ENCODE measurements at places on chromosomes 1 and 21.

DNA sequence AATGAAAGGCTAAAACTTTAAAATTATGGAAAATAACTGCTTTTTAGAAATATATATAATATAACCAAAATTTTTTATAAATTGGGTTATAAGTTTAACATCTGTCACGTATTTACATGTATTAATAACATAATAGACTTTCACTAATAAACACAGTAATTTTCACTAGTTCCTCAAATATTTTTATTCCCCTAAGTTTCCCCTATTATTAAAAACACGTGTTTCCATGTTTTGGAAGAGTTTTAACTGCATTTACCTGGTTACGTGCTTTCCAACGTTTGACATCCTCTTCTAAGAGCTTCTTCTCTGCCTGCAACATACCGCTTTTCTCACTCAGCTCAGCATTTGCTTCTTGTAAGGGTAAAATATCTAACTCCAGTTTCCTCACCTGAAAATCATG is 34.3 kb downstream of the TPR start:
- DNase-seq: no peak

DNA sequence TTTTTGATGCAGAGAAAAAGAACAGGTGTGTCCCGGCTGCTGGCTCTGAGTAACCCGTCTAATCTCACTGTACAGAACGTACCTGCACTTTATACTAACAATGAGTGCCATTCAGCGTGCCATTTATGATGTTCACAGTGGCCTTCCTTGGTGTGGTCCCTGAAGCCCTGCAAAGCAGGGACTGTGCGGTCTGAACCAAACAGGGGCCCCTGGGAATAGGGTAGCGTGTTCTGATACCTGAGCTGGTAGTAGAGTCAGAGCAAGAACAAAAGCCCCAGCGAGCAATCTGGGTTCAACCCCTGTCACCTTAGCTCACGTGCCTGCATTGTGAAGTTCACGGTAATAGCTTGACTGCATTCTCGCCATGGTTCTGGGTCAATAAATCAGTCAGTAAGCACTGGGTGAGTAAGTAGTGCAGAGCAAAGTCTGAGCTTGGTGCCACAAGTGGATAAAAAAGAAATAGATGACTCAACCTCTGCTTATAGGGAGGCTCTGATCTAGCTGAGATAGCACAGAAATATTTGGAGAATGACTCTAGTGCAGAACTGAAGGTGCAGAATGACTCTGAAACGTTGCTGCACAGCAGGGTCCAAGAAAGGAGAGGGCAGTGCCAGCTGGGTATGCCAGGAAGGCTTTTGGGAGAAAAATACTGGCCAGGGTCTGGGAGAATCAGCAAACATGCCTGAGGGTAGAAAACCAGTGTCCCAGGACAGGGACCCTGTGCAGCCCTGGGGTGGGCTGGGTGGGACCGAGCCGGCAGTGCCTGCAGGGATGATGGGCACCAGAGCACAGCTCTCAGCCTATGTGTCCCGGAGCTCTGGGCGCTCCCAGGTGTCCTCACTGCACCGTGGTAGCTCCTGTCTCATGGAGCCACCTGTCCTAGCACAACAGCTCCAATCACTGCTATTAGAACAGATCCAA is 125.9 kb downstream of the RHOU start:
- DNase-seq: no peak

DNA sequence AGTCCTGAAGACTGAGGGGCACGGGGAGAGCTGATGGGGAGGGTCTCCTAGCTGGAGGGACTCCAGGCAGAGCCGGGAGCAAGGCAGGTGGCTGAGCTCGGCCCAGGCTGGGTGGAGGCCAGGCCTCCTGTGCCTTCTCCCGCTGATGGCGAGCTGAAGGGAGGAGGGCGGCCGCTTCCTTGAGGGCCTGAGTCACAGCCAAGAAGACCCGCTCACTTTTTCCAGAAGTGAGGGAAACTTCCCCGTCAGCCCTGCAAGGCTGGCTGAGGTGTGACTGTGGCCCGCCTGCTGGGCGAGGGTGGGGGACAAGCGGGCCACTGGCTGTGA is 1.7 kb upstream of the VWA1 start:
- DNase-seq: peak; percentile 46

GRCh38 chr1:76269155-76269554 is 194.6 kb downstream of the ST6GALNAC3 start:
- DNase-seq: no peak

DNA sequence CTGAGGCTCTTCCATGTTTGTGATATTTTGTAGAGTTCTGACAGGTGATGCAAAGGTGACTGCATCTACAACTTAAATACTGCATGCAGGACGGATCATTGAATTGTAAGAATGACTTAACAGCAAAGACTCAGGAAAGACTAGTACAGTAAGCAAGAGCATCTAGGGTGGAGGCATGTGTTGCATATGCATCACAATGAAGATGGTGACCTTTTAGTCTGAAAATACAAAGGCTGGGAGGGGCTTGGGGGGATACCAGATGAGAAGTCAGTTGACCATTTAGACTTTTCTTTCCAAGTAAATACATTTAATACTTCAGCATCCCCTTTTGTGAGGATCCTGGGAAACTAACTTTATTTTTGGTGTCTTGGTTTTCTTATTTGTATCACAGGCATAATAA is 145.5 kb downstream of the NUF2 start:
- DNase-seq: no peak

- DNase-seq: no peak
Measured at GRCh38 chr1:226310245-226310540, 1.2 kb upstream of the LIN9 start.
